ENCODE measurements at places on chromosomes 1 and 21.

DNA sequence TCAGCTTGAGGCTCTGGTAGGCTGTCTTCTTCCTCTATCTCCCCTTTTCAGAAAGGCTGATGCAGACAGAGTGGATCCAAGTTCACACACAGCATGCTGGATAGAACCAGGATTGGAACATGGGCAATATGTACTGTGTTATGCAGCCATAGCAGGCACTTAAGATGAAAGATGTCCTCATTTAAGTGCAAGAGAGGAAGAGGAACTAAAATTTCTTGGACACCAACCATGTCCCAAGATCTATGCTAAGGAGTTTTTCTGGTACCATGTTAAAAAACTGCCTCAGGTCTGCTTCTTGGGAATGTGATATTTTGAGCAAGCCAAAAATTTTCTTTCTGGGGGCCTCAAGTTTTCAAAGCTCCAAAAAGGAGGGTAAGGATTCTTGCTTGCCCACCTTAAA is 1.2 kb downstream of the SDHB start:
- DNase-seq: no peak

- DNase-seq: no peak
Observed at GRCh38 chr1:180271272-180272255, 41.5 kb downstream of the LHX4 start.

- DNase-seq: no peak
Observed at GRCh38 chr1:93013145-93014065, 52.1 kb upstream of the DIPK1A start.

DNA sequence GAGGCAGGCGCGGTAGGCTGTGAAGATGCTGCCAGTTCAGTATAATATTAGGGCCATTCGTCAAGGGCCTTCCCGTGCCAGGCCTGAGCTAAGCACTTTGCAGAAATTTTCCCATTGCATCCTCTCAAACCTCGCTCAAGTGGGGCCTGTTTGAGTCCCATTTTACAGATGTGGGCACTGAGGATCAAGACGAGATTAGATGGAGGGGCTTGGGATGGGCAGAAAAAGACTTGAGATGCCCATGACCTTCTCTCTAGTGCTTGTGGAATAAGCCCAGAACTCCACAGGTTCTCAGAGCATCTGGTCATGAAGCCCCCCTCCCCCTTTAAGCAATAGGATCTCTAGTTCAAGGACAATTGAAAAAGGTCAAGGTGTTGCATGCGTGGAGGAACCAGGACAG is 9.9 kb downstream of the EPHA8 start:
- DNase-seq: no peak

DNA sequence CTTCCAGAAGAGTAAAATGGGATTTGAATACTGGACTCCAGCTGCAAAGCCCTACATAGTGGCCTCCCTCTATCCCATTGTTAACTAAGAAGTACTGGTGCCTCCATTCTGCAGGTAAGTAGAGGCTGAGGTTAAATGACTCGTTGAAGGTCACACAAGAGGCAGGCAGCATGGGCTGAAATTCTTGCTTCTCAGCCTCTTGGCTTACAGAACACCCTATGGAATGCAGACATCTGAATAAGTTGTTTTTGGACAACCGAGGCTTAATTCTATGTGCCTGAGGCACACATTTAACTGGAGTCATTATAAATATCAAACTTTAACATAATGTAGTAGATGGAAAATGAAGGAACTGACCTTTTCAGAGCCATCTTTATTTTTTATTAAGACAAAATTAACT is 5.7 kb downstream of the DNAJC11 start:
- DNase-seq: no peak

DNA sequence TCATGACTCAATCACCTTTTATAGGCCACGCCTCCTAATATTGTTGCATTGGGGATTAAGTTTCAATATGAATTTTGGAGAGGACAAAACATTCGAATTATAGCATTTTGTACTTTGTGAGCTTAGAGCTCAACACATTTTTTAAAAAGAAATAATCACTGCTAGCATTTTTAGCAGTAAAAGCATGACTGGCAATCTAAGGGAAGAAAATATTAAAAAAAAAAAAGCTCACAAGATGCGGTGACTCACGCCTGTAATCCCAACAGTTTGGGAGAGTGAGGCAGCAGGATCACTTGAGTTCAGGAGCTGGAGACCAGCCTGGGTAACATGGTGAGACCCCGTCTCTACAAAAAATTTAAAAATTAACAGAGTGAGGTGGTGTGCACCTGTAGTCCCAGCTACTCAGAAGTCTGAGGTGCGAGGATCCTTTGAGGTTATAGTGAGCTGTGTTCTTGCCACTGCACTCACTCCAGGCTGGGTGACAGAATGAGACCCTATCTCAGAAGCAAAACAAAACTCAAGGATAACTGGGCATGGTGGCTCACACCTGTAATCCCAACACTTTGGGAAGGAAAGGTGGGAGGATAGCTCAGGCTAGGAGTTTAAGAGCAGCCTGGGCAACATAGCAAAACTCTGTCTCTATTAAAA is 28.8 kb upstream of the DIPK1A start:
- no peak for DNase-seq
